ENCODE measurements at places on chromosomes 3 and 15. TPM values are rescaled to one million over a fixed set of nuclear protein-coding genes. Genes with fewer than 3 reads are reported as not detected.

GABRA5 gene
- total RNA-seq = 0.62 TPM

PCLAF gene
- 12.0 TPM for total RNA-seq

AMT gene
- 8.6 TPM for total RNA-seq

CEMIP gene
- total RNA-seq = 0.82 TPM

- peak; percentile 92 for DNase-seq
These were observed 57.5 kb downstream of the HOMER2 start for GRCh38 chr15:82894971-82895520.

GRCh38 chr3:147369231-147369630 is 37.1 kb downstream of the ZIC4 start:
- DNase-seq = no peak

FGD5 gene
- total RNA-seq = 26.1 TPM

DNA sequence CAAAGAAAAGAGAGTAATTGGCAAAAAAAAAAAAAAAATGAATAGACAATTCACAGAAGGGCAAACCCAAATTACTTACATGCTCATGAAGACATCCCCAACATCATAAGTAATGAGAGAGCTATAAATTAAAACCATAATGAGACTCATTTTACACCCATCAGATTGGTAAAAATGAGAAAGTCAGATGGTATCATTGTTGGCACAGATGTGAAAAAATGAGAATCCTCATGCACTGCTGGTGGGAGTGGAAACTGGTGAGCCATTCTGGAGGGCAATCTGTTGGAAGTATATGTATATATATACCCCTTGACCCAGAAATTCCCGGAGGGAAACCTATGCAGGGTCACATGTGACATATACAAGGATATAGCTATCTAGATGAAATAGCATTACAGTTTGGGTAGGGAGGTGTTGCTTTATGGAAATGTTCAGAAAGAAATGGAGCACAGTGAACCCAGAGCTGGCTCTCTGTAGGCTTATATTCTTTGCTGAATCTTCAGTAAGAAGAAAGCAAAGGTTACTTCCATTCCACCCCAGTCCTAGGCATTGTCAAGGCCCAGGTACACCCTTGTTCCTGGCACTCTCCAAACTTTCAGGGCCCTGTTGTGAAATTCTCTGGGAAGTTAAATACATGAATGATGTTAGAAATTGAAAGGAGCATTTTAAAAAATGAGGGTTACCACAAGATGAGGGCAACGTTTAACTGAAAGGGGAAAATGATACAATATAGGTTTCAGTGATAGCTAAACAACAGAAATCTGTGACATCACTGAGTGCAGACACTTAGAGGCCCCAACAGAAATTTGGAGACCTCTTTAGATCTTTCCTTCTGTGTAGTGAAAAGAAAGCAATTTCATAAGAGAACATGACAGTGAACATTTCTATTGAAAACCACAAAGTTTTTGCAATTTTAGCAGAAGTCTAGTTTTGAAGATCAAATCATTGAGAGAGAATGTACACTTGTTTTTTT is 132.7 kb upstream of the TPRG1 start:
- DNase-seq = no peak

- no peak for DNase-seq
These were observed 73.5 kb downstream of the PPM1L start for GRCh38 chr3:160829486-160830009.

DNA sequence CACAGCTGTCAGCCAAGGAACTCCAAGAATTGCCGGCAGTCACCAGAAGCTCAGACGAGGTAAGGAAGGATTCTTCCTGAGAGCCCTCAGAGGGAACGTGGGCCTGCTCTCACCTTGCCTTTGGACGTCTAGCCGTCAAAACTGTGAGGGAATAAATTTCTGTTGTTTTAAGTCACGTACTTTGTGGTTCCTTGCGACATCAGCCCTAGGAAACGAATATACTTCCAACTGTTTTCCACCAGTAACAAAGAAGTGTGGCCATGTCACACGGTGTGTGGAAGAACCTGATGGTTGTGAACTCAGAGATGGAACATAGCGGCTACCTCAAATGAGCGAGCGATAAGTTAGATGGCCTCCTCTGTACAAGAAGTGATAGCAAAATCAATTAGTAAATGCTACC is 41.0 kb upstream of the B3GNT5 start:
- no peak for DNase-seq

CPN2 gene
- total RNA-seq = not detected

MNS1 gene
- 4.7 TPM for total RNA-seq

DNA sequence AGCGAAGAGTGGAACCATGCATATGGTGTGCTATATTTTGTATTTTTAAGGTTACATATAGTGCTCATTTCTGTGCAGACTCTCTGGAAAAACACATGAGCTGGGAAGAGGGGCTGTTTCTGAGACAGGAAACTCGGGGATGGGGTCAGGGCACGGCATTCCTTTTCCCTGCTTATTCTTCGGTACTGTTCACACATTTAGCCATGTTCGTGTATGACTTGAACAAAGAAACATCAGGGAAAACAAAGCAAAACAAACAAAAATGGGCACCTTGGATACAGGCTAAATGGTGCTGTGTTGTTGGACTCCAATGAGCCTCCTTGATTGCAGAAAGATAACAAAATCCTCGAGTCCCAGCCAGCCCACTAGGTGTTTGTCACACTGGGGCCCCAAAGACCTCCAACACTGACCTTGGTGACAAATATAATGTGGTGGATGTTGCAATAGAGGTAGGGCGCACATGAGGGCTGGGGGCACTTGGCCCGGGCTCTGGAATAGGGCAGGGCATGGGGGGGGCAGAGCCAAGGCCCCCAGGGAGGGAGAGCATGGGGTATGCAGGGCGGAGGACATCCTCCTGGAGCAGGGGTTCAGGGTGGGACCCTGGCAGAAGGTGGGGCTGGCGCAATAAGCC is 19.3 kb downstream of the DNASE1L3 start:
- DNase-seq = no peak

DNA sequence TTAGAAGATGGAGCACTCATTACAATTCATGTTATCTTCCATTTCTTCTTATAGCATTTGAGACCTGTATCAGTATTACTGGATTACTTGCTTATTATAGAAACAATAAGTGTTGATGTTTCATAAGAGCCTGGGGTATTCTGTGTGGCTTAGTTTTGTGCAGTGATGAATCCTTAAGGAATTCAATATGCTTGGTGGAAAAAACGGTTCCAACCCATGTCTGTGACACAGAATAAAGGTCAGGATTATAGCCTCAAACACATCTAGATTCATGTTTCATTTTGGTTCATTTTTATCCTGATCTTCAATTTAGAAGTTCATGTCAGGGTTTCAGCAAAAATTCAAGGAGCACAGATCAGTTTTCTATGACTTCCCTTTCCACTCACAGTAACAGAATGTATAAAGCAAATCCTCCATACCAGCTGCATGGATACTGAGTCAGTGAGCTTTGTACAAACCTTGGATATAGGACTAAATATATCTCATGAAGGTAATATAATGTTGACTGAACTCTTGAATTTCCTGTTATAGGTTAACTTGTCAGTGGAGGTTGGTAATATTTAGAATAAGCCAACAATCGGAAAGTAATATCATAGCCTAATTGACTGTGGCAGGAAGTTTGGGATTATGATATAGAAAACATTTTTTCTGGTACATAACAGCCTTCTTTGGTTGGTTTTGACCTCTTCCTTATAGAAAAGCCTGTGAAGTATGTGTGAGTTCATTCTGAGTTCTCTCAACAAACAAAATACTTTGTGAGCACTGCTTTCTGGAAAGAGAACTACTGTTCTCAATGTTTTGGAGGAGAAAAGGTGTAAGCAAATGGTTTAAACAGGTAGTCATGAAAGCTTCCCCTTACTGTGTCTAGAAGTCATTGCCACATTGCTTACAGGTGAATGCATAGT is 218.2 kb upstream of the TPM1 start:
- DNase-seq = no peak

DNA sequence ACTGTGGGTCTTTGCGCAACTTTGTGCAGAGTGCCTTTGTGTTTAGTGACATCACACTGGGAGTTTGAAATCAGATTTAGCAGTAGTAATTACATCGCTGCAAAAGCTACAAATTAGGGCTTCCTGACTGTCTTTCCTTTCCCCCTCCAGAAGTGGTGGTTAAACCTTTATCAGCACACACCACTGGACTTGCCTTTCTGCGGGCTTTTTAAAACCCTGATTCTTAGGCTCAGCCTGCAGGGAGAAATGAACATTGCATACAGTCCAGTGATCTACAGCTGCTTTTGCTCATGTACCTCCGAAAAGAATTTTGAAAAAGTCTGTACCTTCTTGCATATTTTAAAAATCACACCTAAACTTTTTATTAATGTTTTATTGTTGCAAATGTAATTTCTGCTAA is 219.7 kb upstream of the NAALADL2 start:
- no peak for DNase-seq

GRCh38 chr15:58159827-58160386 is 21.7 kb downstream of the AQP9 start:
- DNase-seq = no peak

- DNase-seq = peak; percentile 95
These were observed 63.2 kb upstream of the RAD18 start for GRCh38 chr3:9026320-9027045.

DNA sequence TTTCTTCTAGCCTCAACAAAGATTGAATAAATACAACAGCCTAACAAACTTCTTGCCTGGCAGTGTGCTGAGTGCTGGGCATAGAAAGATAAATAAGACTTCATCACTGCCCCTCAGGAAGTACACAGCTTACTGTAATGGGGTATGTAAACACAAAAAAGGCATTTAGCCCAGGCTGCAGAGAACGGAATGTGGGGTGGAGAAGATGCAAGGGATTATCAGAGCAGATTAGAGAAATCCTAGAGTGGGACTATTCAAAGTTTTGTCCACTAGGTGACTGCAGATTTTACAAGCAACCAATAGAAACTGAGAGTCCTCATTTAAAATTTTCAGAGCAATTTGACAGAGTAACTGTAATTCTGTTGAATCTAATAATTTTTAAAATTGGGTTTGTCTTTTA is 35.4 kb upstream of the TSC22D2 start:
- no peak for DNase-seq

GRCh38 chr3:16825617-16826204 is 59.0 kb upstream of the PLCL2 start:
- DNase-seq = peak; percentile 27

DNA sequence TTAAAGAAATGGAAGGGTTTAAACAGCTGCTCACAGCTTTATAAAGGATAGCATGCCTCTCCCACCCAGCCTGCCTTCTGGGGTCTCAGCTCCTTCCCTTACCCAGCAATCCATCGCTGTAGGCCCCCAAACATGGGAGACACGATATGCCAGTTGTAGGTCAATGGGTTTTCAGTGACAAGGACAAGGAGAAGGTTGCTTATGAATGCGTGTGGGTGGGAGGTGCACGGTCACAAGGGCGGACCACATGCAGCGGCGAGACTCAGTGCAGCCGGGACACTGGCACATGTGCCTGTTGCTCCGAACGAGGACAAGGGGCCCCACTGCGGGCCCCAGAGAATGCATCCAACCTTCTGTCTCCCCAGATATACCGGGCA is 67.0 kb downstream of the MGLL start:
- DNase-seq = no peak

DNA sequence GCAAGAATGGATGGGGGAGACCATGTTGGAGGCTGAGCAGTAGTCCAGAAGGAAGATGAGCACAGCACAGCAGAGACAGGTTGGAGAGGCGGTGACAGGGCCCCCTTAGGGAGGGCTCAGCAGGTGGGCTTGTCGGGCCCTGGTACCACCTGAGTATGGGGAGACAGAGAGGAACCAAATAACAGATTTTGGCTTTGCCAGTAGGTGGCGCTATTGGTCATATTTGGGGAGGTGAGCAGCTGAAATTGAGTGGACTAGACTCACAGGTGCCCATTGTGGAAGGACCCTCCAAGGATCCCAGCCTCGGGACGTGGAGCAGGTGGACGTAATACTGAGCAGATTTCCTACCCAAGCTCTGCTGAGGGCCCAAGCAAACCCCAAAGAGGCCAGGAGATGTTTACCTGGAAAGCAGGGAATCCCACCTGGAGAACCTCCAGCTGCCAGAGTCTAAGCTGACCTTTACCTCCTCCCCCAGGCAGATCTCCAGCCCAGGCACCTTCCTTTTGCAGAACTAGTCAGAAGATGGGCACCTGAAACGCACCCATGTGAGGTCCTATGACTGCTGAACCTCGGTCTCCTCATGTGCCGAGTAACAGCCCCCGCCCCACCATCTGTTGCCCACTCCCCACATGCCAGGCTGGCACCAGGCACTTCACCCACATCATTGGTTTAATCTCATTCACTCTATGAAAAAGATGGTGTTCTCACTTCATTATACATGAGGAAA is 24.6 kb upstream of the CORO2B start:
- peak; percentile 88 for DNase-seq

DNA sequence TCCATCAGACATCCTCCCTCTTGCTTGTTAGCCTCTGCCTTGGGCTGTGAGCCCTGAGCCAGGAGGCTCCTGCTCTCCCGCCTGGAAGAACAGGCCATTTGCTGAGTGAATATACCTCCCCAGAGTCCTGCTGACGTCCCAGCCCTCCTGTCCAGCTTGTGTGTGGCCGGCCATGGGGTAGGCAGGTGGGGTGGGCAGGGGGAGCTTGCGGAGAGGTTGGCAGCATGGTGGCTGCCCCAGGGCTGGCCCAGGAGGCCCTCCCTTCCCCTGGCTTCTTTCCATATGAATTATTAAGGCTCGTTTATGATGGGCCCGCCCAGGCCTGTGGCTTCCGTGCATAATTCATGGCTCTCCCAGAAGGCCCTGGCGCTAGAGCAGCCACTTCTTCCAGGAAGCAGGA is 18.7 kb downstream of the CACNA2D2 start:
- DNase-seq = peak; percentile 75

DNA sequence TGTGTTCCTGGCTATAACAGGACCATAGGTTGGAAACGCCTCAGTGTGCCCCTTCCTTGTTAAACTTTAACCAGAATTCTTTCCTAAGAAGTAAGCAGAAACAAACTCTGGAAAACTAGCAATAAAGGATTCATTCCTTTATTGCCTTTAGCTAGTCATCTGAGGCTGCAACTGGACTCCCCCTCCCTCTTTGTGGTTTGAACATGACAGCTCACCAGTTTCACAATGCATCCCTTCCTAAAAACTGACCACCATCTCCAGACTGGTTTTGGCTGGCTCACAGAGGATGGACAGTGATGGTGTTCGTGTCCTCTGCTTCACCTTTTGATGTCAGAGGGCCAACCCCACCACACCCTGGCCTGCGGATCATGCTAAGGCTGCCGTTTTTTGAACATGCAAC is 27.9 kb upstream of the TGFBR2 start:
- no peak for DNase-seq

DNA sequence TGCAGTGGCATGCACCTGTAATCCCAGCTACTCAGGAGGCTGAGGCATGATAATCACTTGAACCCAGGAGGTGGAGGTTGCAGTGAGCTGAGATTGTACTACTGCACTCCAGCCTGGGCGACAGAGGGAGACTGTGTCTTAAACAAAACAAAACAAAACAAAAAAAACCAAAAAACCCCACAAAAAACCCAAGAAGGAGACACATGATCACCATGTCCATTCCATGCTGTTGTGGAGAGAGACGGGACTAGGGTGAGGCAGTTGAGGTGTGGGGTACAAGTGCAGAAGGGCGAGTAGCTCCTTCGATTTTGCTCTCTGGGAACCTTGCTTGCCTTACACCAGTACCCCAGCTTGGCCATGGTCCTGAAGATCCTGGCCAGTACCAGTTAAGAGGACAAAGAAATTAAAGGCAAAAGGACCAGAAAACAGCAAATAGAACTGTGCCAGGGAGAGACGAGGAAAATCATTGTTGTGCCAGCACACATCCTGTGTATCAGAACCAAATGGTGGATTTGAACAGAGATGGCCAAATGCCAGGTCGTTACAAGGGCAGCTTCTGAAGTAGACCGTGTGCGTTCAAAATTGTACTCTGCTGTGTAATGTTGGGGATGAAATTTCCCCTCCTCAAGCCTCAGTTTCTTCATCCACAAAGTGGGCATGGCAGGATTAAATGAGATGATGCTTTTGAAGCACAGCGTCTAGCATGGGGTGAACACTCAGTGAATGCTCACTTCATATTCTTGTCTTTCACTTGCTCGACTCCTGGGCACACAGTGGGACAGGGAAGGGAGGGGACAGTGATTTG is 42.9 kb upstream of the CTSH start:
- DNase-seq = no peak
